Gastrocnemius medialis (tissue), 4 donors: ENCODE measurements at places on chromosomes 7 and 10.

DNA sequence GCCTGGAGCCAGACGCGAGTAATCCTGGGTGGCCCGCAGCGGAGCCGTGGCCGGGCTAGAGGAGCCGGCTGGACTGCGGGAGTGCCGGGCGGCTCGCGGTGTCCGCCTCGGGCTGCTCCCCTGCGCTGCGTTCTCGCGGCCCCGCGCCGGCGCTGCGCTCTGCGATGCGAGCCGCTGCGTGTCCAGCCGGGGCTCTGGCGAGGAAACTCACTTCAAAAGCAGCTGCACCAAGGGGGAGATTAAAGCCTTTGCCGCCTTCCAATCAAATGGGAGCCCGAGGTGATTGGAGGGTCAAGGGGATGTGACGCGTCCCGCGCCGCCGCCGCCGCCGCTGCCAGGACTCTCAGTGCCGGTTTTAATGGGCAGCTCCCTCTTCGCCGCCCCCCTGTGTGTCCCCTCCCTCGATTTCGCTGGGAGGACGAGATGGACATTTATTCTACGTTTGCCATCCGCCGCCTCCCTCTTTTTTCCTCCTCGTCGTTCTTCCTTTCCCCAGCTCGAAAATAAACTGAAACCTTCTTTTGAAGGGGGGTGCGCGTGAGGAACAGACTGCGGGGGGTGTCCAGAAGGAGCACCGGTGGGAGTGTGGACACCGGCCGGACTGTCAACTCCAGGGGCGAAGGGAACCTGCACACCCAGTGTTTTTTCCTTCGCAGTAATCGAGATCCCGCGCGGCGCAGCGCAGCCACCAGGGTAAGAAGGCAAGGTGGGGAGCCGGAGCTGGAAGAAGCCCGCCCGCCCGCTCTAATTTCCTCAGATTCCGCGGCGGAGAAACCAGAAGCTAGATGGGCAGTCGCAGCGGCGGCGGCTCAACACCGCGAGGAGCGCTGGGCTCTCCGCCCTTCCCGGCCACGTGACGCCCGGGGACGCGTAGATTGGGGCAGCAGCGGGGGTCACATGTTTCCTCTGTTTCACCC, at the start of gene ZNF503:
TSS of gene ZNF503 (minus strand) at position 196 of the 917 bp plus-strand sequence. CDS start 345 bp downstream, outside the sequence.
- DNase-seq, result peak; percentile 93

GRCh38 chr7:13009517-13009916, 322.1 kb downstream of the ARL4A start:
- no peak for DNase-seq

- DNase-seq, result peak; percentile 64
Observed at GRCh38 chr7:27146491-27147198, 929 bp downstream of the HOXA6 start.

GRCh38 chr7:98034081-98035035, 44.4 kb upstream of the OCM2 start:
- DNase-seq, result no peak

- DNase-seq, result no peak
Observed at GRCh38 chr7:135251496-135252391, 18.1 kb downstream of the STRA8 start.

DNA sequence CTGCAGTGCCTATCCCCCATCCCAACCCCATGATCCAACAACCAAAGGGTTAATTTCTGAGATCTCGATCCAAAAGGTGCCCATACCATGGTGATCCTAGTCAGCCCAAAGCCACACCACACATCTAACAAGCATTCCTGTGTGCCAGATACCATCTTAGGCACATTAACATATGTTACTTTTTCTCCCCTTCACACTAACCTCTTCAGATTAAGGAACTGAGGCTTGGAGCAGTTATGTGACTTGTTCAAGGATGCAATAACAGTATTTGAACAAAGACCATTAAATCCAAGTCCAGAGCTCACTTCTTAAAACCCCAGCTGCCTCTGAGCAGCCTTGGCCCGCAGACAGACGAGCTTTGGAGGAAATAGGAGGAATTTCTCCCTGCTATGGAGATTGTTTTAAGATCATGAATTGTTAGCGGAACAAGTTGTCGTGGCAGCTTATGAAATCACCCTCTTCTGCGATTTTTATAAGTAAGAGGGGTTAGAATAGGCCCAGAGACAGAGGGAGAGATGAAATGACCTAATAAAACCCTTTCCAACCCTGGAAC, 327.2 kb downstream of the KCNMA1 start:
- no peak for DNase-seq

DNA sequence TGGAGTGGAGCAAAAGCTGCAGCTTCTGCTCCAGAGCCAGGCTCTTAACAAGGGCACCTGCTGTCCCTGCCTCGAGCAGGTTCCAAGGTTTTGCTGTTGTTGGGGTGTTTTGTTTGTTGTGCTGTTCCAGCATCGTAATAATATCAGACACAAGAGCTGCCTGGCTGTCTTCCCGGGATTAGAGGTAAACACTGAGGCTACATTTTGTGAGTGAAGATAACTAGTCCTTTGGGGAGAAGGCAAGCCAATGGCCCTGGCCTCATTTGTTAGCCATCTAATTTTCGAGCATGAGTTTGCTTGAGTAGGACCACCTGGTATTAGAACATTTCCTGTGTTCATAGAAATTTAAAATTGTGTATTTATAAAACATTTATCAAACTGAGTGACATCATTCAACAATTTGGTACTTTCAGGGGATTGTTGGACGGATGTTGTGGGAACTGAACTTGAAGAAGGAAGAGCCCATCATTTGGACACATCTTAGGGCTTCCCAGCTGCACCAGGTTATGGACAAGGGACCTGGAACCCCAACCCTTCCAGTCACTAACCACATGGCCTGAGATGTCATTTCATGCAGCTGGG, 555.0 kb downstream of the TNS3 start:
- no peak for DNase-seq

DNA sequence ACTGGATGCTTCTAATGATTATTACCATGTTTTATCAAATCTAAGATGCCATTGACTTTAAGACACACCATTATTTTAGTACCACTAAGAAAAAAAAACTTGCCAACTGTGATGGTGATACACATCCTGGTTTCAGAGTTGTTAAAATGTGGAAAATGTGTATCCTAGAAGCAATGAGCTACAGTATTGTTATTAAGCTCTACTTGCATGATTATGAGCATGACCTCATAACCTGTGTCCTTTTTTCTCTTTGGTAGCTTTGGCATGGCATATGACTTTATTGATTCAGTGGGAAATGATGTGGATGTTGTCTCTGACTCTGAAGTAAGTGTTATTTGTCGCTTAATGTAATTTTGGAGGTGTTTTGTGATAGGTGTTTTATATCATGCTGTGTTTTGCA, 3.3 kb downstream of the EDRF1 start:
- no peak for DNase-seq

DNA sequence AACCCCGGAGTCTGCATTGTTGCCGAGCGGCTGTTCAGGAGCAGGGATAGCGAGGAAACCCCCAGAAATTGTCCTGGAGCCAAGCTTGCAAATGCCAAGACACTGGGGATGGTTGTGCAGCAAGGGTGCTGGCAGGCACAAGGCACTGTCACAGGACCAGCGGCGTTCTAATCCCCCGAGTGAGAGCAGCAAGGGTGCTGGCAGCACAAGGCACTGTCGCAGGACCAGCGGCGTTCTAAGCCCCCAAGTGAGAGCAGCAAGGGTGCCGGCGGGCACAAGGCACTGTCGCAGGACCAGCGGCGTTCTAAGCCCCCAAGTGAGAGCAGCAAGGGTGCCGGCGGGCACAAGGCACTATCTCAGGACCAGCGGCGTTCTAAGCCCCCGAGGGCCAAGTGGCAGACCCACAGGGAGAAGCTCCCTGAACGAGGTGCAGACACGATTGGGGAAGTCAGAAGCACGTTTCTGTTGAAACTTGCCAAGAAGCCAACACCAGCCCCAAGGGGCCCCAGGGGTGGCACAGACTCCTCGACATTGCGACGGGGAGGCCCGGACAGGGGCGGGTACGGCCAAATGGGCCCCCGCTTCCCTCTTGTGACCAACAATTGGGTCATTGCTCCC, 40.4 kb upstream of the INPP5A start:
- no peak for DNase-seq

DNA sequence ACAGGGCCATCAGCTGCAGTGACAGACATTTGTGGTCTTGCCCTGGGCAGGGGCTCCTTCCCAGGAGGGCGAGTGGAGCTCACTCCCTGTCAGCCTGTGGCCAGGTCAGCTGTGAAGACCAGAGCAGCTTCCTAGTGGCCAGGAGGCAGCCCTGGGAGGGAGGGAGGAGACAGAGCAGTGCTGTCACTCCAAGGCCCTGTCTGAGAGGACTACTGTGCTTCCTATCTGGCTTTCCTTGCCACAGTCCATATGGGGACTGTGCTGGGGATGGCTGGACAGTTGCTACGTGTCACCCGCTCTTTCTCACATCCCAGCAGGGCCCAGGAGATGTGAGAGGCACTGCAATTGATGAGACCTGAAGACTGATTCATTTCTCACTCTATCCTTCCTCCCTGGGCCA, 15.2 kb upstream of the ADCYAP1R1 start:
- no peak for DNase-seq

- no peak for DNase-seq
Observed at GRCh38 chr7:148382596-148382995, 208.0 kb upstream of the C7orf33 start.

GRCh38 chr10:86829472-86829871, 73.1 kb downstream of the BMPR1A start:
- DNase-seq, result no peak

- DNase-seq, result no peak
Observed at GRCh38 chr7:15403751-15404150, 158.1 kb downstream of the AGMO start.

DNA sequence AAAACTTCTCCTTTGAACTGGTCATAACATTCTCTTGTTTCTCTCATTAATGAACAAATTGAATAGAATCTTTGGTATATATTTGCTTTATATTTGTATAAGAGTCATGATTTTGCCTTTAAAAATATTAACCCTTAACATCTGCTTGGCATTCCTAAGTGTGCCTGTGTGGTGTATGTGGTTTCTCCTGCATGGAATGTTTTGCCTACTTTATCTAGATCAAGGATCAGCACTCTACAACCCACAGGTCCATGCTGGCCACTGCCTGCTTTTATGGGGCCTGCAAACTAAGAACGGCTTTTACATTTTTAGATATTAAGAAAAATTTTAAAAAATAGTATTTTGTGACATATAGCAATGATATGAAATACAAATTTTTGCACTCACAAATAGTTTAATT, 4.3 kb upstream of the LAMB4 start:
- no peak for DNase-seq

GRCh38 chr10:119500123-119500795, 42.3 kb downstream of the RGS10 start:
- no peak for DNase-seq

DNA sequence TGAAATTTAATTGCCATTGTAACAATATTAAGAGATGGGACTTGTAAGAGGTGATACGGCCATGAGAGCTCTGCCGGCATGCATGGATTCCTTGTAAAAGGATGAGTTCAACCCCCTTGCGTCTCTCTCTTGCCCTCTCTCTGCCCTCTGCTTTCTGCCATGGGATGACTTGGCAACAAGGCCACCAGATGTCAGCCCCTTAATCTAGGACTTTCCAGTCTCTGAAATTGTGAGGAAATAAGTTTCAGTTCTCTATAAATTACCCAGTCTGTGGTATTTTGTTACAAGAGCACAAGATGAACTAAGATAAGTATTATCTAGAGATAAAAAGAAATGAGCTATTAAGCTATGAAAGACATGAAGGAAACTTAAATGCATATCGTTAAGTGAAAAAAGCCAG, 145.7 kb upstream of the AHR start:
- DNase-seq, result no peak

- DNase-seq, result no peak
Observed at GRCh38 chr10:46222364-46222935, 64.3 kb upstream of the ANTXRL start.

GRCh38 chr10:94989192-94989591, 50.7 kb downstream of the CYP2C9 start:
- DNase-seq, result no peak

GRCh38 chr10:7484456-7485243, 73.8 kb upstream of the SFMBT2 start:
- no peak for DNase-seq

DNA sequence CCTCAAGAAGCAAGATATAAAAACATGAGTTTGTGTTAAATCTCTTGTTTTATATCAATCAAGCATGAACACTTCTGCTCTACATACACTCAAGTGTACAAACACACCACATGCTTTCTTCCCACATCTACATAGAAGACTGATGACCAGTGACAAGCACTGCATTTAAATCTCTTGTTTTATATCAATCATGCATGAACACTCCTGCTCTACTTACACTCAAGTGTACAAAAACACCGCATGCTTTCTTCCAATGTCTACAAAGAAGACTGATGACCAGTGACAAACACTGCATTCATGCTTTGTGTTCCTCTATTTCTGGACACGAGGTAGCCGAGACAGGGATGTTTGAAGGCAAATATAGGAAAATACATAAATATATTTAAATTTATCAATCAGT, 642.0 kb upstream of the PFKP start:
- no peak for DNase-seq

DNA sequence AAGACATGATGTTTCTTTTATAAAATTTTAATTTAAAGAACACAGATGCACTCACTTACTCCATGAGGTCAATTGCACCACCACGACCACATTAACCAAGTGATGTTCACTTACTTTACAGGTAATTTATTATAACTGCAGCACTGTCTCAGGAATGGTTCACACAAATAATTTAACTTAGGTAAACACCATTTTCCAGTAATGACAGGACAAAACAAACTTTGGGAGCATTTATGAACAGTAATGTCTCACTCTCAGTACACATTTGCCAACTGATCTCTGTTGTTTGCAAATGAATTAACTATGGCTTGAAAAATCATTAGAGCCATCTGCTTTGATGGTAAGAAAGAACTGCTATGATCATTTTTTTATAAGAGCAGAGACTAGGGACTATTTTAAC, 150.4 kb downstream of the ETV1 start:
- DNase-seq, result no peak

- no peak for DNase-seq
Observed at GRCh38 chr7:43879477-43879876, 10.2 kb upstream of the MRPS24 start.

- DNase-seq, result no peak
Observed at GRCh38 chr7:3117488-3118231, 74.0 kb upstream of the CARD11 start.

DNA sequence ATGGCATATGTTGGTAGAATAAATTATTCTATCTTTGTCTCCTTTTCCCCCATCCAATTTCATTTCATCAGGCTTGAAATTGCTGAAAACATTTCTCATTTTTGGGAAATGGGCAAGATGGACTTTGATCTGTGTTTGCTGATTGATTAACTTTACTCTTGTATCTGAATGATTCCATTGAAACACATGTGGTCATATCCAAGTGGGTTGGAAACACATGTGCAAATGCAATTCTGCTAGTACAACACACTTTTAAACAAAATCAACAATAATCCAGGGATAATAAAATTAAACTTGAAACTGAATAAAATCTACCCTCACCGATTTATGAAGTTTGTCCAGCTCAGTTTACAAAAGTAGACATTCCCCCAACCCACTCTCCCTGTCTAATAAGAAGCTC, 96.9 kb downstream of the EPDR1 start:
- DNase-seq, result no peak

- DNase-seq, result no peak
Observed at GRCh38 chr7:110650328-110650727, 440.6 kb upstream of the LRRN3 start.

GRCh38 chr7:37540917-37541316, 92.3 kb upstream of the ELMO1 start:
- DNase-seq, result peak; percentile 63

- no peak for DNase-seq
Observed at GRCh38 chr10:93567277-93568104, 1.0 kb downstream of the FFAR4 start.

- DNase-seq, result no peak
Observed at GRCh38 chr7:110719741-110720140, 371.2 kb upstream of the LRRN3 start.

- DNase-seq, result no peak
Observed at GRCh38 chr7:1187127-1187526, 27.1 kb upstream of the ZFAND2A start.

- no peak for DNase-seq
Observed at GRCh38 chr7:71843676-71844075, 568.5 kb downstream of the CALN1 start.
